ENCODE measurements at places on chromosomes 11 and 22.

DNA sequence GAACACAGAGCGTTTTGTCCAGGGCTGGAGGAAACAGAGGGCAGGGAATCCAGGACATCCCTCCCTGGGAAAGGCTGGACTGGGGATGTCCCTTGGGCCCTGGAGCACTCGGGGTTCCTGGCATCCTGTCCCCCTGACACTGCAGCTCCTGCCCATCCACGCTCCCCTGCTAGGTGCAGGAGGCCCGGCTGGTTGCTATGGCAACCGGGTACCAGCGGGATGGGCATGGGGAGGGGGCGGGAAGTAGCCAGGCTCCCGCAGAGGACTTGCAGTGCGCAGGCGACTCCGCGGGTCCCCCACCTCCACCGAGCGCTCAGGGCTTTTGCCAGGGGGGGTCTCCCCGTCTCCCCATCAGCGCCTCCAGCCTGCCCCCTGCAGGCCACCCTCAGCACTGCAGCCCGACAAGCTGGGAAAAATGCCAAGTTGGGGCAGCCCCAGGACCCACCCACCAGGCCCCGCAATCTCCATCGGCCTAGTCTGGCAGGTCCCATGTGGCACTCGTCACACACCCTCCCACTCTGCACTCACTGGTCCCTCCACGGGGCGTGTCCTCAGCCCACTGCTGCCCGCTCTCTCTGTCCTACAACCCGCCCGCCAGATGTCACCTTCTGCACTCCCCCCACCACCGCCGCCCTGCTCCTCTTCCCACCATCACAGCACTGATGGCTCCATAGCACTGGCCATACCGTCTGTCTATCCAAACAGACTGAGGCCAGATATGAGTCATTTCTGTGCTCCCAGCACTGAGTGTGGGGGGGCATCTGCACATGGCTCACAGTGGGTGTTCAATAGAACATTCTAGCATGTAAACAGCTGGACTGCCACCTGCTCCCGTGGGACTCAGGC, 31.5 kb downstream of the KIAA0930 start:
- no peak overlapping the region for H3K4me3 ChIP-seq
- DNase-seq: no peak
- peaks cover 13% of the 10 kb centered on the region for H3K4me1 ChIP-seq
- peaks cover 20% of the 10 kb centered on the region for H3K36me3 ChIP-seq
- no peaks in the 10 kb centered on the region for H3K27me3 ChIP-seq
- H3K27ac ChIP-seq: no peak overlapping the region

DNA sequence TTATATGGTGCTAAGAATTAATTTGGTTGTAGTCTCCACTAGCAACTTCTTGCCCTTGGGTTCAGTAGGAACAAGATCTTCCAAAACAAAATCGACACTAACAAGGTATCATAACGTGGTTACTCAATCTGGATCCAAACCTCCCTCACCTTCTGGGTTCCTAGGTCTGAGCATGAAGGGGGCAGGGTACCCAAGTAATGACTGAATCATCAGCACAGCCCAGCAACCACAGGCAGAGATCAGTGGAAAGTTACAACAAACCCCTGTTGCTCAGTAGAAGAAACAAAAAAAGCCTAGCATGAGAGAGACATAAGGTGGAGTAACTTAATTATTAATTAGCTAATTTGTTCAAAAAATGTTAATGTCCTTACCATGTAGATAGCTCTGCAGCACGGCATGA, 221.4 kb downstream of the BLID start:
- H3K36me3 ChIP-seq: no peaks in the 10 kb centered on the region
- no peaks in the 10 kb centered on the region for H3K27me3 ChIP-seq
- no peak overlapping the region for H3K27ac ChIP-seq
- DNase-seq: no peak
- H3K4me3 ChIP-seq: no peak overlapping the region
- H3K4me1 ChIP-seq: peaks cover 14% of the 10 kb centered on the region

DNA sequence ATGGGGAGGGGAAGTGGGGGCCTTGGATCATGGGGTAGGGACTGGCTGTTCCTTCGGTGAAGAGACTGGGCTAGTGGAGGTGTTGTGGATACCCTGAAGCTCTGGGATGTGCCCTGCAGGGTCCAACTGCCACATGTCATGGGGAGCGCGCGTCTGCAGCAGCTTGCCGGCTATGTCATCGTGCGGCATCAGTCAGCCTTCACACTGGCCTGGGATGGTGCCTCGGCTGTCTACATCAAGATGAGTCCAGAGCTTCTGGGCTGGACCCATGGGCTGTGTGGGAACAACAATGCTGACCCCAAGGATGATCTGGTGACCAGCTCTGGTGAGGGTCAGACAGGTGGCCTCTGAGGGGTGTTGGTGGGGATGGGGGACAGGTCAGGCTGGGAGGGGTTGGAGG, 9.9 kb downstream of the OTOG start:
- no peaks in the 10 kb centered on the region for H3K4me1 ChIP-seq
- no peaks in the 10 kb centered on the region for H3K27me3 ChIP-seq
- no peak overlapping the region for H3K4me3 ChIP-seq
- H3K27ac ChIP-seq: no peak overlapping the region

GRCh38 chr11:94107363-94107762, 21.3 kb upstream of the PANX1 start:
- DNase-seq: no peak
- H3K4me3 ChIP-seq: no peak overlapping the region
- H3K4me1 ChIP-seq: no peaks in the 10 kb centered on the region
- no peaks in the 10 kb centered on the region for H3K27me3 ChIP-seq

GRCh38 chr11:105786741-105787140, 176.9 kb downstream of the GRIA4 start:
- no peak overlapping the region for H3K4me3 ChIP-seq
- H3K36me3 ChIP-seq: no peaks in the 10 kb centered on the region
- no peak overlapping the region for H3K27ac ChIP-seq
- no peaks in the 10 kb centered on the region for H3K27me3 ChIP-seq

DNA sequence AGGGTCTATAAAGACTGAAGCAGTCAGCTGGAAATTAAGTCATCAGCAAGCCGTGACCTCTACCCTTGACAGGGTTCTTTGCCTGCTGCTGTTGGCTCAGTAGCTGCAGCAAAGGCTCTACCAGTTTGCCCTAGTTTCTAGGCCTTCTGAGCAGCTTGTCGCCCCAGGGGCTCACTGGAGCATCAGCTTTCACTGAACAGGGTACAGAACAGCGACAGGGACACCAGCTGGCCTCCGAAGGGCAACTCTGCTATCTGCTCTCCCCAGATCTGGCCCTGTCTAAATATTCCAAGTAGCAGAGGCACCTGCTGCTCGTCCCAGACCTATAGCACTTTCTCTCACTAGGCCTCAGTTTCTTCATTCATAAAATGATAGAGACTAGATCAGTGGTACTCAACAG, 42.4 kb downstream of the SMCO4 start:
- H3K4me1 ChIP-seq: no peaks in the 10 kb centered on the region
- no peak for DNase-seq
- no peaks in the 10 kb centered on the region for H3K27me3 ChIP-seq
- no peak overlapping the region for H3K4me3 ChIP-seq
- H3K27ac ChIP-seq: no peak overlapping the region

- H3K27ac ChIP-seq: no peak overlapping the region
- no peak for DNase-seq
- no peak overlapping the region for H3K4me3 ChIP-seq
- H3K36me3 ChIP-seq: no peaks in the 10 kb centered on the region
- no peaks in the 10 kb centered on the region for H3K27me3 ChIP-seq
Measured at GRCh38 chr11:84056653-84057376, 770.6 kb upstream of the CCDC90B start.

DNA sequence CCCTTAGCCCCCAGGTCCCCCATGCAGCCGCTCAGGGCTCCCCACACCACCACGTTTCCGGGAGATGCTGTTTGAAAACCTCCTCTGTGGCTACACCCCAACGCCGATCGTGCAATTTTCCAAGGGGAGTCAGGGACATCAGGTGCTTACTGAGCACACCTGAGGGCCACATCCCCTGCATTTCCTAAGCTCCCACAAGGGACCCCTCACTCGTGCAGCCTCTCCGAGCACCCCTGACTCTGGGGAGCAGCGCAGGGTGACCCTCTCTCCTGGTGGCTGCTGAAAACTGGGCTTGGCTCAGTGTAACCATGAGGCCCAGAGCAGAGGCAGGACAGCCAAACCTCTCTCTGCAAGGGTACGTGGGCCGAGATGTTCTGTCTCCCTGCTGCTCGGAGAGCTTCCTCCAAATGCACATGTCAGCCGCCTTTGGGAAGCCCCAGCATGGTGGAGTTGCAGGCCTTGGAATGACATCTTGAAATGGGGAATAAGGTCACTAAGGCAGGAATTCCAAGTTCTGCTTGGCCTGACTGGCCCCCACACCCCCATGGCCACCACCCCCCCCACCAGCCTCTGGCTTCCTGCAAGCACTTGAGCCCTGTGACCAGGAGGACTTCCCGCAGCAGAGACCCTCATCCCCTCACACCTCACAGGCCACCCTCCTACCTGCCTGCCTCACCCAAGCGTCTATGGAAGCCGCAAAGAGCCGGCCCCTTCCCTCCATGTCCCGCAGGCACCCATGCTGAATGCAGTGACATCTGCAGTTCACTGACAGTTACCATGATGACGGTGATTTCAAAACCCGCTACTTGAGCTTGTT, 257.4 kb downstream of the BRD1 start:
- H3K36me3 ChIP-seq: no peaks in the 10 kb centered on the region
- no peak overlapping the region for H3K4me3 ChIP-seq
- no peaks in the 10 kb centered on the region for H3K27me3 ChIP-seq
- no peaks in the 10 kb centered on the region for H3K4me1 ChIP-seq
- DNase-seq: peak; percentile 3

GRCh38 chr22:48536541-48537342, 1290.9 kb downstream of the BRD1 start:
- H3K36me3 ChIP-seq: no peaks in the 10 kb centered on the region
- H3K4me1 ChIP-seq: no peaks in the 10 kb centered on the region
- H3K27ac ChIP-seq: no peak overlapping the region
- peak; percentile 47 for DNase-seq
- no peaks in the 10 kb centered on the region for H3K27me3 ChIP-seq

DNA sequence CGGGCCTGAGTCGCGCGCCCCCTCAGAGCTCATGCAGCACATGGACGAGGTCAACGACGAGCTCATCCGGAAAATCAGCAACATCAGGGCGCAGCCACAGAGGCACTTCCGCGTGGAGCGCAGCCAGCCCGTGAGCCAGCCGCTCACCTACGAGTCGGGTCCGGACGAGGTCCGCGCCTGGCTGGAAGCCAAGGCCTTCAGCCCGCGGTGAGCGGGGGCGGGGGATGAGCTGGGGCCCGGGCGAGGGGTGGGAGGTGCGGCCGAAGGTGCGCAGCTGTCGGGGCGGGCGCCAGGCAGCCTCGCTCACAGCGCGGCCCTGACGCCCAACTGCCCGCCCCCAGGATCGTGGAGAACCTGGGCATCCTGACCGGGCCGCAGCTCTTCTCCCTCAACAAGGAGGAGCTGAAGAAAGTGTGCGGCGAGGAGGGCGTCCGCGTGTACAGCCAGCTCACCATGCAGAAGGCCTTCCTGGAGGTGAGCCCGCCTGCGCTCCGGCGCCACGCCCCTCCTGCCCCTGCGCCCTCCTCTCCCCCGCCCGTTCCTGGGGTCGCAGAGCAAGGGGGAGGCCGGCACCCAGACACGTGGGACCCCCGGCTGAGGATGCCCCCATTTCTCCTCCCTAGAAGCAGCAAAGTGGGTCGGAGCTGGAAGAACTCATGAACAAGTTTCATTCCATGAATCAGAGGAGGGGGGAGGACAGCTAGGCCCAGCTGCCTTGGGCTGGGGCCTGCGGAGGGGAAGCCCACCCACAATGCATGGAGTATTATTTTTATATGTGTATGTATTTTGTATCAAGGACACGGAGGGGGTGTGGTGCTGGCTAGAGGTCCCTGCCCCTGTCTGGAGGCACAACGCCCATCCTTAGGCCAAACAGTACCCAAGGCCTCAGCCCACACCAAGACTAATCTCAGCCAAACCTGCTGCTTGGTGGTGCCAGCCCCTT, 20.5 kb downstream of the EPS8L2 start:
- H3K4me1 ChIP-seq: peaks cover 4% of the 10 kb centered on the region
- peaks cover 53% of the 10 kb centered on the region for H3K27me3 ChIP-seq

DNA sequence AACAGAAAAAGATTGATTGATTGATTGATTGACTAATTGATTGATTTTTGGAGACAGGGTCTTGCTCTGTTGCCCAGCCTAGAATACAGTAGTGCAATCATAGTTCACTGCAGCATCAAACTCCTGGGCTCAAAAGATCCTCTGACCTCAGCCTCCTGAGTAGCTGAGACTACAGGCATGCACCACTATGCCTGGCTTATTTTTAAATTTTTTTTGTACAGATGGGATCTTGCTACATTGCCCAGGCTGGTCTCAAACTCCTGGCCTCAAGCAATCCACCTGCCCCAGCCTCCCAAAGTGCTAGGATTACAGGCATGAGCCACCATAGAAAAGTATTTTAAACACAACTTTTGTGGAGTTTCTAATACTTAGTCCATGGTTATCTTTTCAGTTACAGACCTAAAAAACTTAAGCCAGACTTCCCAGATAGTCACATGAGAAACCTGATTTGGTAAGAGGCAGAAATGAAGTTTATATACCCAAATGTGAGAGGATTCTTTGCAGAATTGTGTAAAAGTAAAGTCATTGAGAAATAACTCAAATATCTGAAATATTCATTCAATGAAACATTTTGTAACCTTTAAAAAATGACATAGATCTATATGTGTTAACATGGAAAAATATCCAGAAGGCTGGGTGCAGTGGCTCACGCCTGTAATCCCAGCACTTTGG, 186.5 kb downstream of the SWAP70 start:
- no peaks in the 10 kb centered on the region for H3K4me1 ChIP-seq
- no peak overlapping the region for H3K27ac ChIP-seq
- no peak for DNase-seq
- H3K4me3 ChIP-seq: no peak overlapping the region
- H3K27me3 ChIP-seq: no peaks in the 10 kb centered on the region
- peaks cover 24% of the 10 kb centered on the region for H3K36me3 ChIP-seq

DNA sequence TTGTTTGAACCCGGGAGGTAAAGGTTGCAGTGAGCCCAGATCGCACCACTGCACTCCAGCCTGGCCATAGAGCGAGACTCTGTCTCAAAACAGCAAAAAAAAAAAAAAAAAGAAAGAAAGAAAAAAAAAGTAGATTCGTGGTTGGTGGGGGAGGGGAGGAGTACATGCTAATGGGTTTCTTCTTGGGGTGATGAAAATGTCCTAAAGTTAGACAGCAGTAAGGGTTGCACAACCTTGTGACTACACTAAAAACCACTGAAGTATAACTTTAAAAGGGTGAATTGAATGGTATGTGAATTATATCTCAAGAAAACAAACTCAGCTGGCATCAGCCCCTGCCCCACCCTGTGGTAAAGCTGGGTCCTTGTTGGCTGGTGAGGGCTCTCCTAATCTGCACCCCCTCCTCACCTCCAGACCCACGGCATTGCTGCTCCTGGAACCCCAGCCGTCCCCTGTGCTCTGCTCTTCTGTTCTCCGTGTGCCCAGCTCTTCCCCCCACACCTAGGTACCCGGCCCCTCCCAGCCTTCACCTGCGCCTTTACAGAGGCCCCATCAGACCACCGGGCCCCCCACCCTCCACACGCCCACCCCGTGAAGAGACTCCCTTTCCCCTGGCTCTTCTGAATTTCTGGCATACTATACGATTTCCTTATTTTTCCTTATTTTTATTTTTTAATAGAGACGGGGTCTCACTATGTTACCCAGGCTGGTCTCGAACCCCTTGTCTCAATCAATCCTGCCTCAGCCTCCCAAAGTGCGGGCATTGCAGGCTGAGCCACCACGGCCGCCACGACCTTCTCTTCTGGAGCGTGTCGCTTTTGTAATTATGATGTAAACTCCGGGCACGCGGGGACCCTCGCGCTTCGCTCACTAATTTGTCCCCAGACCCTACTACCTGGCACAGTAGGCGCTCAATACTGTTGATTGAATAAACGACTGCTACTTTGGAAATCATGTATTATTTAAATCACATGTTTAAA, 924 bp upstream of the FADD start:
- H3K27ac ChIP-seq: peak overlapping the region; percentile 90
- peak overlapping the region; percentile 90 for H3K4me3 ChIP-seq
- peaks cover 18% of the 10 kb centered on the region for H3K4me1 ChIP-seq
- DNase-seq: no peak
- no peaks in the 10 kb centered on the region for H3K36me3 ChIP-seq
- H3K27me3 ChIP-seq: no peaks in the 10 kb centered on the region

All from gastrocnemius medialis (tissue), 4 donors.